ENCODE measurements at places on chromosomes 12 and 14.

DNA sequence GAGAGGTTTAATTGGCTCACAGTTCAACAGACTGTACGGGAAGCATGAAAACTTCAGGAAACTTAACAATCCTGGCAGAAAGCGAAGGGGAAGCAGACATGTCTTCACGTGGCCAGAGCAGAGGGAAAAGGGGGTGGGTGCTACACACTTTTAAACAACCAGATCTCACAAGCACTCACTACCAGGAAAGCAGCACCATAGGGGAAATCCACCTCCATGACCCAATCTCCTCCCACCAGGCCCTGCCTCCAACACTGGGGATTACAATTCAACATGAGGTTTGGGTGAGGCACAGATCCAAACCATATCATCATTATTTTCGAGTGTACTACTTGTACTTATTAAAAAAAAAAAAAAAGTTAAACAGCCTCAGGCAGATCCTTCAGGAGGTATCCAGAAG is 29.9 kb downstream of the RXYLT1 start:
- DNase-seq = no peak

GRCh38 chr12:50297027-50297426 is 13.7 kb upstream of the LIMA1 start:
- DNase-seq = no peak

DNA sequence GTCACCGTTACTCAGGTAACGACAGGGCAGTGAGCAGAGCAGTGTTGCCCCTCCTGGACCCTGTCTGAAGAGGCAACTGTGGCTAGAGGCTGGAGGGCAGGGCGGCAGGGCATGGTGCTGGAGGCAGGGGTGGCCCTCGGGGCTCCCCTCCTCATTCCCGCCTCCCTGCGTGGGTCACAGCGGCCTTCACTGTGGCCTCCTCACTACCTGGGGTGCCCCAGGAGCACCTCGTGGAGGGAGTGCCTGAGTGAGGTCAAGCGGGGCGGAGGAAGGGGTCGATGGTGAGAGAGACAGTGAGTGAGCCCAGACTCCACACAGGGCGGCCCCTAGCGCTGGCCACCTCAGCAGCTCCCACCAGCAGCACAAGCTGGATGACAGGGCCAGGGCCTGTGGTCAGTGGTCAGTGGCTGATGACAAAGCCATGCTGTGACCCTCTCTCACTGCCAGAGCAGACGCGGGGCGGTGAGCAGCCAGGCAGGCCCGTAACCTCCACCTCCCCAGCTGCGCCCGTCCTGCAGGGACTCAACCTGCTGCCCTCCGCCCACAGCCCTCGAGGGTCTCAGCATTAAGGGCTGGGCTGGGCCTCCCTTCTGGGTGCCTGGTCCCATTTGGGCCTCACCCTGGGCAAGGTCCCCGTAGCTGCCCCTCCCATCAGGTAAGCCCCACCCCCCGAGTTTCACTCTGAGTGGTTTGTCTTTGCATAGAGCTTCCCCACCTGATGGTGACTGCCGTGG is 17.8 kb downstream of the GPR132 start:
- DNase-seq = peak; percentile 45

GRCh38 chr12:122979001-122979907 is 1.2 kb upstream of the ARL6IP4 start:
- no peak for DNase-seq

- DNase-seq = no peak
Measured at GRCh38 chr12:105481392-105482300, 151.2 kb downstream of the C12orf75 start.
